ENCODE measurements at places on chromosomes 2 and 18. TPM values are rescaled to one million over a fixed set of nuclear protein-coding genes. Genes with fewer than 3 reads are reported as not detected.

DNA sequence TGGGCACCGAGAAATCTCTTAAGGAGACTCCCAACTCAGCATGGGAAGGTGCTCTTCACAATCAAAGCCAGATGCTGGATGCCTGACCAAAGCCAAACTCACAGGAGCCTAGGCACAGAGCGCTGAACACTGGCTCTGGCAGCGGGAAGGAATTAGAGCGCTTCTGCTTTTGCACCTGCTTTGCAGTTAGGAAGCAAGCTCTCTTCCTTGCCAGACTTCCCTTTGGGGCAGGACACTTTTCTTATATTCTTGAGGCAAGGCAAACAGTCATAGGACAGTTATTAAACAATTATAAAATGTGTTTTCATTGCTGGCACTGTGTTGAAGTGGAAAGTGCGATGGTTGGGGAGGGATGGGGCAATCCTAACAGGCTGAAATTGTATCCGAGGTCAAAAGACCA, 79.6 kb upstream of the DNMT3A start:
- DNase-seq = no peak
- H3K4me1 ChIP-seq = peaks cover 8% of the 10 kb centered on the region
- no peak overlapping the region for H3K4me3 ChIP-seq
- peak overlapping the region; percentile 4 for H3K27ac ChIP-seq
- no peaks in the 10 kb centered on the region for H3K27me3 ChIP-seq
- H3K36me3 ChIP-seq = no peaks in the 10 kb centered on the region

GRCh38 chr18:63213331-63213900, 106.2 kb downstream of the BCL2 start:
- H3K36me3 ChIP-seq = no peaks in the 10 kb centered on the region
- no peak overlapping the region for H3K4me3 ChIP-seq
- no peaks in the 10 kb centered on the region for H3K27me3 ChIP-seq
- no peak overlapping the region for H3K27ac ChIP-seq

GRCh38 chr2:100276716-100277115, 45.6 kb downstream of the LONRF2 start:
- no peaks in the 10 kb centered on the region for H3K4me1 ChIP-seq
- no peak overlapping the region for H3K27ac ChIP-seq
- no peaks in the 10 kb centered on the region for H3K27me3 ChIP-seq
- no peaks in the 10 kb centered on the region for H3K36me3 ChIP-seq
- DNase-seq = no peak

DNA sequence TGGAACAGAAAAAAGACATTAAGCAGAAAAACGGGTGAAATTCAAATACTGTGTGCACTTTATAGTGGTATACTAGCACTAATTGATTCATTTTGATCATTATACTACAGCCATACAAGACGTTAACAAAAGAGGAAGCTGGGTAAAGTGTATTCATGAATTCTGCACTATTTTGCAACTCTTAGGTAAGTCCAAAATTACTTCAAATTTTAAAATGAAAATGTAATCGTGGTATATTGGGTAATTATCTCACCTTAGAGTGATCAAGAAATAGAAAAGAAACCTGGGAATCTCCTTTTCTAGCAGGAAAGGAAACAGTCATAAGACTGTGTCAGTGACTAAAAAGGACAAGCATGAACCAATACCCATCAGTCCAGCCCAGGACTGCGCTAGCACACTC, 5.4 kb downstream of the TGFBRAP1 start:
- no peaks in the 10 kb centered on the region for H3K36me3 ChIP-seq
- no peak overlapping the region for H3K27ac ChIP-seq
- H3K27me3 ChIP-seq = no peaks in the 10 kb centered on the region
- DNase-seq = no peak
- H3K4me3 ChIP-seq = no peak overlapping the region
- peaks cover 6% of the 10 kb centered on the region for H3K4me1 ChIP-seq

DNA sequence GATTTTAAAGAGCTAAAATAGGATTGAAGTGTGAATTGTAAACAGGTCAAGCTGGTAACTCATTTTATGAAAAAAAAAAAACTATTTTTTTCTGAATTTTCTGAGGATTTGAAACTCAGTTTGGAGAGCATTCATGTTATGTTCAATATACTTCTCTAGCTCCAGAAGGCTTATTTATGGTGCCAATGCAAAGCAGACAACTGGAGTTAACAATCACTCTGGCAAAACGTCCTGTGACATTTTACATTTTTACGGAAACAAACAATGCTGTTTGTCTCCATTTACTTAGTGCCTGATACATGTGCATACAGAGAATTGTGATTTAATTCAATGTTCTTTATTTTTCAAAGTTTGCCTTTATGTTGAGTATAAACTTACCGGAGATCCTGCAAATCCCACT, 96.0 kb downstream of the COL5A2 start:
- H3K4me3 ChIP-seq = no peak overlapping the region
- no peaks in the 10 kb centered on the region for H3K4me1 ChIP-seq
- no peaks in the 10 kb centered on the region for H3K27me3 ChIP-seq
- DNase-seq = no peak

DNA sequence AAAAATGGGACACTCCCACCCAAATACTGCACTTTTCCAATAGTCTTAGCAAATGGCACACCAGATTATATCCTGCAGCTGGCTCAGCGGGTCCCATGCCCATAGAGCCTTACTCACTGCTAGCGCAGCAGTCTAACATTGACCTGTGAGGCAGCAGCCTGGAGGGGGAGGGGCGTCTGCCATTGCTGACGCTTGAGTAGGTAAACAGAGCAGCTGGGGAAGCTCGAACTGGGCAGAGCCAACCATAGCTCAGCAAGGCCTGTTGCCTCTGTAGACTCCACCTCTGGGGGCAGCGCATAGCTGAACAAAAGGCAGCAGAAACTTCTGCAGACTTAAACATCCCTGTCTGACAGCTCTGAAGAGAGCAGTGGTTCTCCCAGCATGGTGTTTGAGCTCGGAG, 110.4 kb downstream of the CTIF start:
- H3K36me3 ChIP-seq = no peaks in the 10 kb centered on the region
- no peaks in the 10 kb centered on the region for H3K27me3 ChIP-seq
- no peak overlapping the region for H3K27ac ChIP-seq
- no peak for DNase-seq

DNA sequence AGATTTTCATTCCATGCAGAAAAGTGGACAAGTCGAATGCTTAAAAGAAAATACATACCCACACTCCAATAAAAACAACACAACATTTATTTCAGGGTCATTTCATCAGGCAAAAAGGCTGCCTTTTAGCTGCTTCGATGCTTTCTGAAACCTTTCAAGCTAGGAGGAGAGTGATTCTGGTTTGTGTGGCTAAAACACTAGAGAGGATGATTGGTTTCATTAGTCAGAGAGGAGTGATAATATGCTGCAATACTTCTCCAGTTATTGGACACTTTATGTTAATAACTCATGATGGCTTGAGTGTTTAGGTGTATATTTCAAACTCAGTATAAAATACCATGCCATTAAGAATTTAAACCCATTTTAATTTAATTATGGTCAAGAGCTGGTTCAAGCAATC, 614.0 kb downstream of the SLC4A3 start:
- H3K27me3 ChIP-seq = no peaks in the 10 kb centered on the region
- H3K36me3 ChIP-seq = no peaks in the 10 kb centered on the region
- DNase-seq = no peak
- H3K4me3 ChIP-seq = no peak overlapping the region

DNA sequence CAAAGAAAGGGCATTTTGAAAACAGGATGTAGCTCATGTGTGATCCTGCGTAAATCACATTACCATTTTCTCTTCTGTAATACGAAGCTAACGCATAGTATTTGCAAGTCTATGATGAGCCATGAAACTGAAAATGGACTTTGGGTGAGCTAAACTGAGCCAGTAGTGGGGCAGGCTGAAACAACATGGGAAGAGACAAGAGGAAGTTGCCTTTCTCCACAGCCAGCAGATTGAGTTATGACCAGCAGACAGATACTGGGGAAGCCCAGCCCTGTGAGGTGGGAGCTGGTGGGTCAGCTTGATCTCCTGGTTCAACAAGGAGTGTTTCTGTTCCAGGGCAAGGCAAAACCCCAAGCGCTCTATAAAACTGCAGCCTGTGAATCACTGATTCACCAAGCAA, 11.8 kb downstream of the CYRIA start:
- no peaks in the 10 kb centered on the region for H3K27me3 ChIP-seq
- no peak overlapping the region for H3K4me3 ChIP-seq
- peaks cover 6% of the 10 kb centered on the region for H3K36me3 ChIP-seq
- H3K27ac ChIP-seq = peak overlapping the region; percentile 87

GRCh38 chr2:150012986-150013385, 425.4 kb upstream of the MMADHC start:
- H3K27me3 ChIP-seq = no peaks in the 10 kb centered on the region
- no peak overlapping the region for H3K27ac ChIP-seq
- no peak overlapping the region for H3K4me3 ChIP-seq
- no peak for DNase-seq

DNA sequence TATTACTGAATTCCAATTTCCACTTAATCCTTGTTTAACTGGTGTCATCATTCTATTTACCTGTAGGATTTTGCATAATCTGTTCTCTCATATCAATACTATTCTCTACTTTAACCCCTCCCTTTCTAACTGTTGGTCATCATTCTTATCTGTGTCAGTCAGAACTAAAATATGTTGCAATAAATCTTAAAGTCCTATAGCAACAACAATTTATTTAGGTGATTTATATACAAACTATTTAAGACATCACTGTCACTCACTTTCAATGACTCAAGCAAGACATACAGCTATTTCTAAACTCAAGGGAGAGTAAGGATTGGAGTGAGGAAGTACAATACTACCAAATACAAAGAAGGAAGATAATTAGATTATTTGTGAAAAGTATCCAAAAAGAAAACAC, 740.4 kb downstream of the DSC3 start:
- no peak overlapping the region for H3K27ac ChIP-seq
- no peaks in the 10 kb centered on the region for H3K36me3 ChIP-seq

DNA sequence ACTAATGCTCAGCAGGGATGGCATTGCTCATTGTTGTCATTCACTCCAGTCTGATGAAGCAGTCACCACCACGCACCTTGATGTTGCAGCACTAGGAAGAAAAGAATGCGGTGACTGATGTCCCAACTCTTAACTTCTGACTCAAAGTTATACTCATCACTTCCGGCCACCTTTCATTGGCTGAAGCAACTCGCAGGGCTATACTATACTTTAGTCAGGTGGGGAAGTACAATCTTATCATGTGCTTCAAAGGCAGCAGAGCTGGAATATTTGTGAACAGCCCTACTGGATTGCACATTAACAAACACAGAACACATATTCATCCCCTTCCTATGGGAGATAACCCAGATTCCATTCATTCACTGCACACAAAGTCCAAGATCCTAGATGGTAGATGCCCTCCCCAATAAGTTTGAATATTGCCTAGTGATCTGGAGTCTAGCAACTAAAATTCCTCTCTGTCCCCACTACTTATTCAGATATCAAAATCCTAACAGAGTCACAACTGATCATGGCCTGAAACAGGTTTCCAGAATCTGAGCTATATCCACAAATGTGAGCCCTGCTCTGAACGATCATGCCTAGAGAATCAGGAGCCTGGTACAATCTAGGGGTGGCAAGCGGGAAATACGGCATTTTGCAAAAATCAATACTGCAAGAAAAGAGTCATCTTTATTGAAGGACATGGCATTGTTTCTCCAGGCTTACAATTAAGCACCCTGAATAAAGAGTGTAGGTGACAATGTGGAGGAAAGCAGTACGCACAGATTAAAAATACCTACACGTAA, 3.4 kb upstream of the SPATS2L start:
- no peaks in the 10 kb centered on the region for H3K36me3 ChIP-seq
- DNase-seq = no peak
- H3K27me3 ChIP-seq = no peaks in the 10 kb centered on the region
- peaks cover under 1% of the 10 kb centered on the region for H3K4me1 ChIP-seq

- H3K27ac ChIP-seq = peak overlapping the region; percentile 66
- DNase-seq = no peak
- H3K4me1 ChIP-seq = peaks cover 17% of the 10 kb centered on the region
- no peaks in the 10 kb centered on the region for H3K36me3 ChIP-seq
Observed at GRCh38 chr2:231640241-231640640, 47.6 kb downstream of the TEX44 start.

GRCh38 chr2:241103176-241103595, 1.1 kb upstream of the MTERF4 start:
- peaks cover 88% of the 10 kb centered on the region for H3K4me1 ChIP-seq
- peaks cover 43% of the 10 kb centered on the region for H3K36me3 ChIP-seq
- no peak for DNase-seq
- peak overlapping the region; percentile 89 for H3K27ac ChIP-seq
- no peaks in the 10 kb centered on the region for H3K27me3 ChIP-seq
- H3K4me3 ChIP-seq = peak overlapping the region; percentile 98

DNA sequence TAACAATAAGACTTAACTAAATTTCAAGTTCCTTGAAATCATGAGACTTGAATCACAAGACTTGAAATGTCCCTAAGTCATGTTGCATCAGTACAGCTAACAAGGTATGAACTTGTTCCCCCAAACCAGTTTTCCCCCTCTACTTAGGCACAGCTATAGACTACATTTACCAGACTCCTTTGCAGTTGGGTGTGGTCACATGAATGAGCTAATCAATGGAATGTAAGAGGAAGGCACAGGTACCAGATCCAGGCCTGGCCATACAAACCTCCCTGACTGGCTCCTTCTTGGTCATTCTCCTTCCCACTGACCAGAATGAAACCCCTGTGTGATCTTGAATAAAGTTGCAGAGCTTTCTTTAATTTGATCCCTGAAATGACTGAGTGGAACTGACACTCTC, 77.8 kb downstream of the DNER start:
- no peak for DNase-seq
- H3K36me3 ChIP-seq = no peaks in the 10 kb centered on the region
- no peak overlapping the region for H3K27ac ChIP-seq
- H3K27me3 ChIP-seq = no peaks in the 10 kb centered on the region
- no peaks in the 10 kb centered on the region for H3K4me1 ChIP-seq

Gene GCKR
- 3.4 TPM for total RNA-seq

Gene IL36B
- total RNA-seq = not detected

Gene DNAH6
- total RNA-seq = 1.1 TPM

Gene TEX44
- not detected for total RNA-seq

Gene SP3
- total RNA-seq = 98.3 TPM

Gene PROKR1
- not detected for total RNA-seq

Gene ERCC3
- total RNA-seq = 65.1 TPM

Gene PIEZO2
- total RNA-seq = 10.9 TPM
